ENCODE measurements at places on chromosomes 16 and 17. TPM values are rescaled to one million over a fixed set of nuclear protein-coding genes. Genes with fewer than 3 reads are reported as not detected.
A peak's percentile ranks its signal among the peaks of the same experiment; 100 is the strongest.

GRCh38 chr16:80233097-80233835 lies 307.5 kb upstream of the DYNLRB2 start:
- no peak overlapping the region for H3K4me3 ChIP-seq
- H3K27ac ChIP-seq = no peak overlapping the region
- no peaks in the 10 kb centered on the region for H3K4me1 ChIP-seq
- DNase-seq = no peak
- H3K36me3 ChIP-seq = no peaks in the 10 kb centered on the region

DNA sequence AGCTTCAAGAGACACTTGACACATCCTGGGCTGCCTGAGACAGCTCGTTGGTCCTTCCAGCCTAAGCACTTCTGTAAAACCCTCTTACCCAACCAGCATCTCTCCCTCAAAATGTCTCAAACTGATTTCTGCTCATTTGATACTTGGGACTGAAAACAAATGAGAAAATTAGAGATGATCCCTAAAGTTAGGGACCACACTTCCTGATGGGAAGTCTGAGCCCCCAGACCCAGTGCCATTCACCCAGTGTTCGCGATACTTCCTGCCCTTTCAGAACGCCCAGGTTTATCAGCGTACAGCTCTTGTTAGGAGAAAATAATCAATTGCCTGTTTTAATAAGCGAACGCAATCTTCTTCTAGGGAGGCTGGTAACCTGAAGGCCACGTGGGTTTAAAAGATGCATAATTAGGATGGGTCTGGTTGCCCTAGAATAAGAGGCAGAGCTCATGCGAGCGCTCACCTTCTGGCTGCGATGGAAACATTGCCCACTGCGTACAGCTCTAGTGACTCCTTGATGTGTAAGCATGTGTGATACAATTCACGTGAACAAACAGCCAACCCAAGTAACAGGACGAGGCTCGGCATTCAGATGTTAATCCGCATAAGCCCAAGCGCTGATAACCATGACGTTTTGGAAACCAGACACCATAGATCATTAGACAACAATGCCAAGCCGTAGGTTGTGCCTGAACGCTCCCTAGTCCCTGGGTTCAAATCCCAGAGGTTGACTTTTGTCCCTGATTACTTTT lies 213.1 kb downstream of the FOXL1 start:
- H3K4me3 ChIP-seq = no peak overlapping the region
- H3K4me1 ChIP-seq = no peaks in the 10 kb centered on the region
- H3K27ac ChIP-seq = no peak overlapping the region
- DNase-seq = no peak
- H3K27me3 ChIP-seq = no peaks in the 10 kb centered on the region
- no peaks in the 10 kb centered on the region for H3K36me3 ChIP-seq

- H3K4me3 ChIP-seq = no peak overlapping the region
- H3K36me3 ChIP-seq = no peaks in the 10 kb centered on the region
- DNase-seq = no peak
These were observed 5.9 kb upstream of the CBLN1 start for GRCh38 chr16:49287572-49287971.

DNA sequence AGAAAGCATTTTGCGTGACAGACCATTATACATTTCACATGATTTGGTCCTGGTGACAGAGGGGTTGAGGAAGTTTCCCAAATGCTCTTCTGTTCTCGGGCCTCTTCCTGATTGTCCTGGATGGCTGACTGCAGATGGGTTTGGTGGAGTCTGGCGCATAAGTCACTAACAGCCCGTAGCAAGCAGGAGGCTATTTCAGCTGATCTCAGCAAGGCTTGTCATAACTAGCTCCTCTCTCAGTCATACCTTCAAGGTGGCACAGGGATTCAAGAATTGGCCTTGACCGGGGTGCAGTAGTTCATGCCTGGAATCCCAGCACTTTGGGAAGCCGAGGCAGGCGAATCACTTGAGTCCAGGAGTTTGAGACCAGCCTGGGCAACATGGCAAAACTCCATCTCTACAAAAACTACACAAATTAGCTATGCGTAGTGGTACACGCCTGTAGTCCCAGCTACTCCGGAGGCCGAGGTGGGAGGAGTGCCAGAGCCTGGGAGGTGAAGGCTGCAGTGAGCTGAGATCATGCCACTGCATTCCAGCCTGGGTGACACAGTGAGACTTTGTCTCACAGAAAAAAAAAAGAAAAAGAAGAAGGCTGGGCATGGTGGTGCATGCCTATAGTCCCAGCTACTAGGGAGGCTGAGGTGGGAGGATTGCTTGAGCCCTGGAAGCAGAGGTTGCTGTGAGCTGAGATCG lies 68.9 kb upstream of the HAS3 start:
- DNase-seq = no peak
- no peak overlapping the region for H3K27ac ChIP-seq
- H3K4me3 ChIP-seq = no peak overlapping the region
- no peaks in the 10 kb centered on the region for H3K27me3 ChIP-seq

Gene SRCIN1
- total RNA-seq = 1.1 TPM

DNA sequence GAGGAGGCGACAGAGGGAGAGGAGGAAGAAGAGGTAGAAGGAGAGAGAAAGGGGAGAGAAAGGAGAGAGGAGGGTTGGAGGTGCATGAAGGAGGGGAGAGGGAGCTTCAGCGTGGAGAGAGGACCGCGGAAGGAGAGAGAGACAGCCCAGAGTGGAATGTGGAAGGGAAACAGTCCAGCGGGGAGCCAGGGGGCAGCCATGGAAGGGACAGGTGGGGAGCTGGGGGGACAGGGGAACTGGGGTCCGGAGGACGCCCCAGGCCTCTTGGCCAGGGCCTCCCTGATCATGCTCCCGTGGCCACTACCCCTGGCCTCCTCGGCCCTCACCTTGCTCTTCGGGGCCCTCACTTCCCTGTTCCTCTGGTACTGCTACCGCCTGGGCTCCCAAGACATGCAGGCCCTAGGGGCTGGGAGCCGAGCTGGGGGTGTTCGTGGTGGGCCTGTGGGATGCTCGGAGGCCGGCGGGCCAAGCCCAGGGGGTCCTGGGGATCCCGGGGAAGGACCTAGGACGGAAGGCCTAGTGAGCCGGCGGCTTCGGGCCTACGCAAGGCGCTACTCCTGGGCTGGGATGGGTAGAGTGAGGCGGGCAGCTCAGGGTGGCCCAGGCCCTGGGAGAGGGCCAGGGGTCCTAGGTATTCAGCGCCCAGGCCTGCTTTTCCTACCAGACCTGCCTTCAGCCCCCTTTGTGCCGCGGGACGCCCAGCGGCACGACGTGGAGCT lies 759 bp downstream of the ASPHD1 start:
- no peaks in the 10 kb centered on the region for H3K36me3 ChIP-seq
- peaks cover 5% of the 10 kb centered on the region for H3K4me1 ChIP-seq
- H3K27me3 ChIP-seq = no peaks in the 10 kb centered on the region
- DNase-seq = no peak

GRCh38 chr17:44307387-44308186 lies 814 bp upstream of the RUNDC3A start:
- no peak overlapping the region for H3K27ac ChIP-seq
- no peak for DNase-seq
- H3K36me3 ChIP-seq = no peaks in the 10 kb centered on the region
- H3K27me3 ChIP-seq = peaks cover 10% of the 10 kb centered on the region

DNA sequence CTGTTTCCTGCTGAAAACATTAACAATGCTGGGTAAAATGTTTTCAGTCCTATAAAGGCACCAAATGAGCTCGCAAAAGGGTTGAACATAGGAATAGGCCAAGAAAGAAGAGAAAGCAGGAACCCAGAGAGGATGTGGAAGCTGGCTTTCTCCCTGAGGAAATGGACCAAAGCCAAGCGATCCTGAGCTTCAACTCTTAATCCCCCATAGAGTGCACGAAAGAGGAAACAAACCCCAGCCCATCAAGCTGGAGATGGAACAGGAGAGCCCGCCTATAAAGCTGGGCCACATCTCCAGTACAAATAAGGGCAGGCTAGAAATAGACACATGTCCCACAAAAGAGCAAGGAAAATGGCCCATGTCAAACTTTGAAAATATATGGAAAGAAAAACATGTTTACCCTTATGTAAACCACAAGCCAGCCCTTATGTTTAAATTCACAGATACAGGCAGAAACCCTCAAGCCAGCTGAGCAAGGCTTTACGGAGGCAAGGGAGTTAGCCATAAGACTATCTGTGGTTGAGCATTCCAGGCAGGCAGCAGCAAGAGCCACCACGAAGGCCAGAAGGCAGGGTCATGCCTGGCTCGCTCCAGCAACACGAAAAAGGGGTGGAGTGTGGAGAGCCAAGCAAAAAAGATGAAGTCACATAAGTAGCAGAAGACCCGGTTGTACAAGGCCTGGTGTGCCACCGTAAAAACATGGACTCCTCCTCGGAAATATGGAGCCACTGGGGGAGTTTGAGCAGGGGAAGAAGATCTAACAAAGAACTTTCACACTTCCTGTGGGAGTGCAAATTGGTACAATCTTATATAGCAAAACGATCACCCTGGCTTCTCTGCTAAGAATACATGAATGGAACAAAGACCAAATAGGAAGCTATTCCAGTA lies 27.8 kb downstream of the COPRS start:
- no peaks in the 10 kb centered on the region for H3K27me3 ChIP-seq
- no peaks in the 10 kb centered on the region for H3K36me3 ChIP-seq
- DNase-seq = no peak
- H3K4me3 ChIP-seq = no peak overlapping the region
- H3K27ac ChIP-seq = no peak overlapping the region

- peak overlapping the region; percentile 55 for H3K4me3 ChIP-seq
- H3K4me1 ChIP-seq = peaks cover 10% of the 10 kb centered on the region
- no peak overlapping the region for H3K27ac ChIP-seq
- H3K36me3 ChIP-seq = no peaks in the 10 kb centered on the region
- peak; percentile 31 for DNase-seq
- H3K27me3 ChIP-seq = no peaks in the 10 kb centered on the region
These were observed 2.0 kb downstream of the SMIM22 start for GRCh38 chr16:4796982-4797804.

DNA sequence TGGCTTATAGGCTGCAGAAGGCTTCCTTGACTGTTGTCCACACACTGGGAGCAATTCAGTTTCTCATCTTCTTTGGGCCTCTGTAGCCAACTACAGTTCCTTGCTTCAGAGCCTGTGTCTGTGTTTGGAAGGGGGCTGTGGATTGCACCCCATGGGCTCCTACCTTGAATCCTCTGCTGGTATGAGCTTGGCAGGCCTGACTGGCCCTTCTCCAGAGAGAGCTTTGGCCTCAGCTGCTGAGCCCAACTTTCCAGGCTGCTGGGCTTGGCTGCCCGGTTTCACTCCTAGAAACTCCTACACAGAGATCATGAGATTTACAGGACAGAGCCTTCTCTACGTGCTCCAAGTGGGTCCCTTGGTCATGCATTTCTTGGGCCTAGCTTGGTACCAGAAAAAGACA lies 354.4 kb downstream of the SNX29 start:
- no peaks in the 10 kb centered on the region for H3K27me3 ChIP-seq
- DNase-seq = no peak
- H3K4me1 ChIP-seq = peaks cover 9% of the 10 kb centered on the region
- no peak overlapping the region for H3K27ac ChIP-seq

DNA sequence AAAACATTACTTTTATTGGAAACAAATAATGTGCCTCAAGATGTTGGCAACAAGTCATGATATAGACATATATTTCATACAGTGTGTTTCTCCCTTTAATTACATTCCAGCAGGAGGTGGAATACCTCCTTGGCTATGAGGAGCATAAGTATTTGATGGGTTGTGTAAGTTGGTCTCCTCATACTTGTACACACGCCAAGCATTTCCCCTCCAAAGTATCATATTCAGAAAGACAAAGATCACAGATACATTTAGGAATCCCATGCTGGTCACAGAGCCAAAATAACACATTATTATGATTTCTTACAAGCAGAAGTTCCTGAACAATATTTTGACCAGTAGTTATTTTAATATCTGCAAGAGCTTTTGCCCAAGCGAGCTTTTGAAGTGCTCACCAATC lies 57.8 kb downstream of the WSB1 start:
- H3K4me3 ChIP-seq = no peak overlapping the region
- H3K27me3 ChIP-seq = no peaks in the 10 kb centered on the region

GRCh38 chr16:81478876-81479511 lies 34.4 kb downstream of the CMIP start:
- H3K4me1 ChIP-seq = no peaks in the 10 kb centered on the region
- no peak overlapping the region for H3K4me3 ChIP-seq
- peak; percentile 71 for DNase-seq
- no peaks in the 10 kb centered on the region for H3K27me3 ChIP-seq

Gene SUPT6H
- 40.1 TPM for total RNA-seq

GRCh38 chr17:48624544-48625494 lies 1.3 kb downstream of the HOXB9 start:
- no peaks in the 10 kb centered on the region for H3K36me3 ChIP-seq
- peaks cover 8% of the 10 kb centered on the region for H3K4me1 ChIP-seq
- H3K27me3 ChIP-seq = peaks cover 44% of the 10 kb centered on the region
- DNase-seq = no peak

DNA sequence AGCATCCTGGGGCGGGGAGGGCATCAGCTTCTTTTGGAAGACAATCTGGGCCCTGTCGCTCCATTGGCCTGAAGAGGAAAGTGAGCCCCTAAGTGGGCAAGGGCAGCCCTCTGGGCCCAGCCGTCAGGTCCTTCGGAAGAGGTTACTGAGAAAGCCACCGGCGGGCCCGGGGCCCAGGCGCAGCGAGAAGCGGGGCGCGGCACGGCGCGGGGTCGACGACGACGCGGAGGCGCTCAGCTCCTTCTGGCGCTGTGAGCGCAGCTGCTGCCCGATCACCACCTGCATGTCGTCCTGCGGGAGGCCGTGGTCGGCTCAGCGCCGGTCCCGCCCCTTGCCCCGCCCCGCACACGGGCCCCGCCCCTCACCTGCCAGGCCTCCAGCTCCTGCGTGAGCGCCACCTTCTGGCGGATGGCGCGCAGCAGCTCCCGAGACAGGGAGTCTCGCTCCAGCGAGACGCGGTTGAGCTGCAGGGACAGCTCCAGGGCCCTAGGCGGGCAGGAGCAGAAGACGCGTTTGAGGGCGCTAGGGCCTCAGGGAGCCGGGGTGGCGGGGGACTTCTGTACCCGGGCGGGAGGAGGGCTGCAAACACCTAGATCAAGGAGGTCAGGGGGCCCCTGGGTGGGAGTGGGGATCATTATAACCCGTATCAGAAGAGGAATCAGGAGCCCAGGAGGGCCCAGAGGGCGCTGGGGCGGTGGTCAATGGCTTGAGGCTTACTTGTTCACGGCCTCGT lies 4.3 kb downstream of the THOC6 start:
- no peak overlapping the region for H3K27ac ChIP-seq
- H3K27me3 ChIP-seq = peaks cover 4% of the 10 kb centered on the region
- peaks cover 13% of the 10 kb centered on the region for H3K4me1 ChIP-seq
- DNase-seq = peak; percentile 92
- no peak overlapping the region for H3K4me3 ChIP-seq

Gene CAPNS2
- total RNA-seq = 0.40 TPM

- H3K36me3 ChIP-seq = no peaks in the 10 kb centered on the region
- peak; percentile 85 for DNase-seq
These were observed 6.7 kb downstream of the RHBDF1 start for GRCh38 chr16:65745-66144.

Gene ADGRG1
- 126 TPM for total RNA-seq

Gene GFAP
- total RNA-seq = not detected

- H3K36me3 ChIP-seq = no peaks in the 10 kb centered on the region
- H3K27me3 ChIP-seq = no peaks in the 10 kb centered on the region
- no peak overlapping the region for H3K4me3 ChIP-seq
- DNase-seq = no peak
- no peak overlapping the region for H3K27ac ChIP-seq
These were observed 106.2 kb downstream of the GRIN2A start for GRCh38 chr16:10076037-10076436.

GRCh38 chr17:75849724-75850123 lies 5.4 kb downstream of the WBP2 start:
- no peak for DNase-seq
- no peaks in the 10 kb centered on the region for H3K27me3 ChIP-seq
- H3K4me1 ChIP-seq = peaks cover 35% of the 10 kb centered on the region

All from colonic mucosa (tissue), 4 donors.